ENCODE measurements at places on chromosomes 5 and 9.

GRCh38 chr5:178231539-178232123 is 971 bp downstream of the PHYKPL start:
- DNase-seq, result no peak

DNA sequence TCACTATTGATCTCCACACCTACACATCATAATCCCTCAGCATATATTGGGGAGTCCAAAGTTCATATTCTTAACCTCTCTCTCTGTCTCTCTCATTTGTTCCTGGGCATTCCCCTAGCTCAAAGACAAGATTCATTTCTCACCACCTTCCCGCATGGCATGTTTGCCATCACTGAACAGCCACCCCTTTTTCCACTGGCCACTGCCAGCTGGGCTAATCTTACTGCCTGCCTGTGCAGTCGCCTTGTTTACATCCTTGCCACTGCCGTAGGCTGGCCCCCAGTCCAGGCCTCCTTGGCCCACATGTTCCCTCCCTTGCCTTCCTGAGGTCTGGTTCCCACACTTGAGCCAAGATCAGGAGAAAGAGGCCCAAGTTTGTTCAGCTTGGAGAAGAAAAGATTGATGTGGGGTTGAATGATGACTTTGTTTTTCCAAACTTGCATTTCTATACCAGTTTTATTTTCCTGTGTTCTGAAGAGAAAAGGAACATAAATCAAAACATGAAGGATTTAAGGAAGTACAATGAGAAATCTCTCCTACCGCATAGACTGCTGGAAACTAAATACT is 80.2 kb downstream of the PLAC8L1 start:
- DNase-seq, result peak; percentile 72

DNA sequence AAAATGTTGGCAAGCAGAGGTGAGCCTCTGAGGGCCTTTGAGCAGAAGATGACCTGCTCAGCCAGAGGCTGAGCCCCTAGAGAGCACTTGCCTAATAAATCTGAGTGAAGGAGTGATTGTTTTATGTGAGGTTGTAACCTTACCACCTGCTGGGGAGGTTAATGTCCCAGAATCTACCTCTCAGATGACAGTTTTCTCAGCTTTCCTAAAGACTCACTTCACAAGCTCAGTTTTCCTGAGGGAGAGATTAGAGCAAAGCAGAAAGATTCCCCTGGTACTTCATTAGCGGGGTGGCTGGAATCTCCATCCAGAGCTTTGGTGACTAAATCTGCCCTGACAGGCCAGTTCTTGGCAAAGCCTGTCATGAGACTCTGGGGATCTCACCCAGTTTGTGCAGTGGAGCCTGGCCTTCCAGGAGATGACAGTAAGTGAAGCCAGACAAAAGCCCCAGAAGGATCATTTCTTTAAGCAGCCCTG is 48.8 kb upstream of the GALNT10 start:
- no peak for DNase-seq

DNA sequence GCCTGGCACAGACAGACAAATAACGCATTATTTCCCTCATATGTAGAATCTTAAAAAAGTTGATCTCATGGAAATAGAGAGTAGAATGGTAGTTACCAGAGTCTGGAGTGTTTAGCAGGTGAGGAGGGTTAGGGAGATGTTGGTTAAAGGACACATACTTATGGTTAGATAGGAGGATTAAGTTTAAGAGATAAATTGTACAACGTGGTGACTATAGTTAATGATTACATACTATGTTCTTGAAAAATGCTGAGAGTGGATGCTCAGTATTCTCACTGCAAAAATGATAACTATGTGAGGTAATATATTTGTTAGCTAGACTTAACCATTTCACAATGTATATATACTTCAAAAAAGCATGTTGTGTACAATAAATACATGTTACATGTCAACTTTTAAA is 38.0 kb downstream of the CERT1 start:
- DNase-seq, result no peak

- no peak for DNase-seq
Measured at GRCh38 chr5:179827680-179828079, 7.0 kb downstream of the SQSTM1 start.

DNA sequence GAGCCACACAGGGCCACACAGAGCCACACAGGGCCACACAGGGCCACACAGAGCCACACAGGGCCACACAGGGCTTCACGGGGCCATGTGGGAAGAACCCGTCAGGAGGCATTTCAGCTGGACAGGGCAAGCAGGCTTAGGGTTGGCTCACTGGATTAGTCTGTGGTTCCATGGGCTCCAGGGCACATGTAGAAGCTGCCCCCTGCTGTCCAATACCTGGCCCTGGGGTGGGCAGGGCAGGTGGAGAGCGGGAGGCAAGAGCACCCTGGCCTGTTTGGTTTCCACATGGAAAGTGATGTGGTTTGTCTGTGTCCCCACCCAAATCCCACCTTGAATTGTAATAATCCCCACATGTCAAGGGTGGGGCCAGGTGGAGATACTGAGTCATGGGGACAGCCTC is 16.4 kb upstream of the LPCAT1 start:
- DNase-seq, result no peak

GRCh38 chr5:43412156-43412555 is at the start of gene CCL28:
CCL28 (minus strand) TSS chr5:43412391; CDS start chr5:43412316, 75 bp downstream.
- no peak for DNase-seq

DNA sequence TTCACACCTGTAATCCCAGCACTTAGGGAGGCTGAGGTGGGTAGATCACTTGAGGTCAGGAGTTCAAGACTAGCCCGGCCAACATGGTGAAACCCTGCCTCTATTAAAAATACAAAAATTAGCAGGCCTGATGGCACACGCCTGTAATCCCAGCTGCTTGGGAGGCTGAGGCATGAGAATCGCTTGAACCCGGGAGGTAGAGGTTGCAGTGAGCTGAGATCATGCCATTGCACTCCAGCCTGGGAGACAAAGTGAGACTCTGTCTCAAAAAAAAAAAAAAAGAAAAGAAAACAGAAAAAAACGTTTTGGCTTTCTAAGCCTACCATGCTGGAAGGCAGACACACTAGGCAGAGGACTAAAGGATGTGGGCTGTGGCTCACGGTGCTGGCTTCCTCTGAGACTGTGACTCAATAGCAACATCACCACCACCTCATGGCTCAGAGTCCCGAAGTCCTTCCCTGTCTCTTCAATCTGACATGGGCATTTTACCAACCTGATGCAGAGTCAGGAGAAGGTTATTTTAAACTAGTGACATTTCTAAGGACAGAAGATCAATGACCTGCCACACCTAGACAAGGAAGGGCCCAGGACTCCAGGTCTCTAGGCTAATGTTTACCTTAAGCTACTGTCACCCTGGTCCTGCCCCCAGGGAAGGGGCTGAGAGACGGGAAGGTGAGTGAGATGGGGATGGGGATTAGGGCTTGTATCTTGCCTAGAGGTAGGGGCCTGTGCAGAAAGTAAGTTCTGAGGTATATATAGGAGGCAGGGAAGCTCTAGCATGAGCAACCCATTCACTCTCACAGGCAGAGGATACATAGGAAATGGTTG is 3.7 kb downstream of the ECSCR start:
- DNase-seq, result peak; percentile 88

DNA sequence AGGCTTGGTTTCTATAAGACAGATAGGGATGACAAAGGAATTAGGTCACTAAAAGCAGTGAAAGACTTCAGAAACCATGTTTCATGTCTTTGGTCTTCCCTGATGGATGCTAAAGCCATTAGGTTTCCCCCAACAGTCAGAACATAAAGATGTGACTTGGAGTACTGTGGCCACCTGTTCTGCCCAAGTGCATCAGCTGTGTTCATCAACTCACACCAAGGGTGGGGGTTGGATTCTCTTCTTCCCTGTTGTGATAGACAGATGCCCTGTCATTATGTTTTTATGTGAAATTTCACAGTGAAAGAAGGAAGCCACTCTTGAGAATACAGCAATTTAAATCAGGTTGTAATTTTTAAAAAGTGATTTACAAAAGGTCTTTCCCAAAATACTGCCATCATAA is 196.8 kb downstream of the SH3GL2 start:
- no peak for DNase-seq

DNA sequence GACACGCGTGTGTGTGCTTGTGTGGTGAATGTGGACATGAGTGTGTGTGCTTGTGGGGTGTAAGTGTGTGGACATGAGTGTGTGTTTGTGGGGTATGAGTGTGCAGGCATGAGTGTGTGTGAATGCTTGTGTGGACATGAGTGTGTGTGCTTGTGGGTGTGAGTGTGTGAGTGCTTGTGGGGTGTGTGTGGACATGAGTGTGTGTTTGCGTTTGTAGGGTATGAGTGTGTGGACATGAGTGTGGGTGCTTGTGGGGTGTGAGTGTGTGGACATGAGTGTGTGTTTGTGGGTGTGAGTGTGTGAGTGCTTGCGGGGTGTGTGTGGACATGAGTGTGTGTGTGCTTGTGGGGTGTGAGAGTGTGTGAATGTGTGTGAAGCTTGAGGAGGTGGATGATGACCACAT is 29.8 kb upstream of the TIFAB start:
- DNase-seq, result no peak

DNA sequence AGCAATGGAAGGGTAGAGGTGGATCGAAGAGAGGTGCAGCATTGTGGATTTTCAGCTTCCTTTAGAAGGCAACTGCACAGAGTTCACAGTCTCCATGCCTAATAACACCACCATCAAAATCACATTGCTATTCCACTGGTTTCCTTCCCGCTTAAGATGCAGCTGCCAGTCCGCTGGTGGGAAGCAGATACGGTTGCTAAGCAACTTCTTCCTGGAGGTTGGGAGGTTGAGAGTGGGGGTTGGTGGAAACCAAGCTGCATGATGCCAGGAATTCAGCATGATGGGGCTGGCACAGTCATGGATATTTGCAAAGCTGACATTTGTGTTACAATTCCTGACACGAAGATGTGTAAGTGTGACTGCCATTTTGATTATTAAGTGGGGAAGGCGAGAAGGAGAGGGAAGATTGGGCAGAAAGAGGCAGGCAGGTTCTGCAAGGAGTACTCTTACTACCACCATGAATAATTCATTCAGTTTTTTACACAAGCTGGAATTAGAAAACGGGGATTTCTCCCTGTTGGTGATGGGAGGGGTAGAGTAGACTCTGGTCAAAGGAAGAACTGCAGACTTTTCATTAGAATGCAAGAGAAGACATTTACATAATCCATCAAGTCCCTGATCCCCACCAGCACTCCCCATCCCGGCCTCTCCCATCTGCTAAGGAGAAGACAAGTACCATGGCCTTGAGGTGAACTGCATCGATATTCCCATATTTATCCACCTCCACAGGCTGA is 87.5 kb downstream of the GLDC start:
- DNase-seq, result peak; percentile 95

GRCh38 chr9:20294046-20294750 is 328.1 kb downstream of the MLLT3 start:
- no peak for DNase-seq

- DNase-seq, result no peak
Measured at GRCh38 chr5:50889790-50890189, 223.4 kb downstream of the PARP8 start.

DNA sequence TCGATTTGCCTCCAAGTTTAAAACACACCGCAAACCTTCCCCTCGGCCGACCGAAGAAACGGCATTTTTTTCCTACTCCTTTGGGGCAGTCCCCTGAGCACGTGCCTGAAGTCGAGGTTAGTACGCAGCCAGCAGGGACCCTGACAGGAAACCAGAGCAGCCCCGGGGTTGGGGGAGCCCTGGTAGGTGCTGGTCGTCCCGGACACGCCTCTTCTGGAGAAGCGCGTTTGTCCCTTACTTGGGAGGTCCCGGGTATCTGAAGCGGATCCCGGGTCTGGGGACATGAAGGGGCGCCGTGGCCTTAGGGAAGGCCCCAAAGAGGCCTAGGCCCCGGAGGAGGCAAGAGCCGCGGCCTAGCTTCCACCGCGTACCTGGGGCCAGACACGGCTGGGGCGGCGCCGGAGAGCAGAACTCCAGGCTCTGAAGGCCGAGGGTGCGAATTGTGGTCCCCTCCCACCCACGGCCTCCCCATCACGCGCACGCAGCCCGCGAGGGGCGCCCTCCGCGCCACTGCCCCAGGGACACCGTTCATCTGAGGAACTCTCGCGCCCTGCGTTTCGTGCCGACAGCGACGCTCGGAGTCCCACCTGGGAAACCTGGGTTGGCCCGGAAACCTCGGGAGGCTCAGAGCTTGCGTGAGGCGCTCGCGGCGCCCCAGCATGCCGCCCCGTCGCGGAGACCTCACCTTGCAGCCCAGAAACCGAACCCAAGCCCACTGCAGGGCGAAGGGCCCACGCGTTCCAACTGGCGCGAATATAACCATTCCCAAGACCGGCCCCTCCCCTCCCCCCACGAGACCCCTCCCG is 10.4 kb downstream of the OTP start:
- no peak for DNase-seq

GRCh38 chr5:169850409-169850808 is 129.9 kb downstream of the INSYN2B start:
- DNase-seq, result no peak

DNA sequence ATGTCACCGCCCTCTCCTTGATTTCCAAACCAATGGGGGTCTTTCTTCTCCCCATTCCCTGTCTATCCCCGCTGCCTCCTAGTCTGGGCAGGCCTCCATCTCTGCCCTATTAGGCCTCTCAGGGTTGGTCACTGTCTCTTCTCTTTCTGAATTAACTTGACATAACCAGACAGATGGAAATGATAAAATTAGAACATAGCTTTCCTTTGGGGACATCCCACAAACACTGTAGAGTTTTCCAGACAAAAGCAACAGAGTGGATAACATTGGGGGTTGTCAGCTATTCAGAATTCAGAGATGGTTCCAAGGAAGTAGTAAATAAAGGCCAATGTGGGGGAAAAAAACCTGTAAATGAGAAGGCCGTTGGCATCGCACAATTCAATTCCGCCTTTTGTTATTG is 24.7 kb downstream of the LHX6 start:
- DNase-seq, result no peak

DNA sequence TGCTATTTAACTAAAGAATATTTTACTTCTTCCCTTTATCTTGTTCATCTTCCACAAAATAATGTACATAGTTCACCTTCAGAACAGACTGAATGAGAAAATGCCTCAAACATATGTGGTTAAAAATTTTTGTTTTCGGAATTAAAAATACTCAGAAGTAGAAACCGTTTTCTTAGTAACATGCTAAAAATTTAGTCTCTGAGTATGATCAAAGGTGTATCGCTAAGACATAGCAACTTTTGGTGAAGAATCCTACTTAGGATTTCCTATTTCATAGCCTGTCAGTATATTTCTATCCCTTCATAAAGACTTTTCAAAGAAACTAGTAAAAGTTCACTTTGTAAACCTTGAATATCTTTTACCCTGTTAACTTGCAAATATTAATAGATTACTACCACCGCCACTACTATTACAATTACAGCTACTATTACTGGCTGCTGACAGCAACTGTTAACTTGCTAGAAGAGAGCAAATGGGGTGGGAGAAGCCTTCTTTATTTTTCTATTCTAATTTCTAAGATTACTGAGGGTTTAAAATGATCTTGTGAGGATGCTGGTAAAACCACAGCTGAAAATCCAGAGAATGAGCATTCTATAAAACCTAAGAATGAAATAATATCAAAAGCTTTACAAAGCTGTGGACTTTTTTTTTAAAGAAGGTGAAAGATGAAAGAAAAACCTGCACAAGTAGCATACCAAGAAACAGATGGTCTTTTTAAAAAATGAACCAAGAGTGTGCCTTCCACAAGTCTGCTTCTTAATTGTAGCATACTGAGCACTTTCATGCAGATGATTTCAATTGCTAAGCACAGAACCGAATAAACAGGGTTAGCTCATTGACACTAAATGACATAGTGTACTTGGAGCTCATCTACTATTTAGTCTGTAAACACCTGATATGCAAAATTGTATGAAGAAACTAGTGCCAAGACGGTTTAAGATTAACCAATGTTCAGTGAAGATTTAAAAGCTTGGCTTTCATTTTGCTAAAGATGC is 246.3 kb upstream of the EFNA5 start:
- DNase-seq, result no peak

All from dermis microvascular lymphatic vessel endothelial cell (primary cell).